ENCODE measurements at places on chromosomes 7 and 10.

DNA sequence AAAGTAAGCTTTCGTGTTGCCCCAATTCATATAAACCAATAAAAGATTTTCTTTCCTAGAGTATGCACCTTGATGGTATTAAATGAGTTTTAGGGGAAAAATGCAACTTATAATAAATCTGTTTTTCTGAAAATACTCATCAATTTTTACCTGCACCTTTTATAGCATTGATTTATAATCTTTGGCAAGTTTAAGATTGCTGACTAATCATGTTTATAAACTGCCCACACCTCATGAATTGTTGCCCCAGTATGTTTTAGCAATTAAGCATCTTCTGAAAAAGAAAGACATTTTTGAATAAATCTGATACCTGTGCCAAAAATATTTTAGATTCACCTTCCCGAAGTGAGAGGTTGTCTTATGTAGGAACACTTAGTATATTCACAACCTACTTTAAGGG, 420.0 kb downstream of the THSD7A start:
- DNase-seq, result no peak

GRCh38 chr10:75546004-75546403, 114.6 kb downstream of the LRMDA start:
- no peak for DNase-seq

DNA sequence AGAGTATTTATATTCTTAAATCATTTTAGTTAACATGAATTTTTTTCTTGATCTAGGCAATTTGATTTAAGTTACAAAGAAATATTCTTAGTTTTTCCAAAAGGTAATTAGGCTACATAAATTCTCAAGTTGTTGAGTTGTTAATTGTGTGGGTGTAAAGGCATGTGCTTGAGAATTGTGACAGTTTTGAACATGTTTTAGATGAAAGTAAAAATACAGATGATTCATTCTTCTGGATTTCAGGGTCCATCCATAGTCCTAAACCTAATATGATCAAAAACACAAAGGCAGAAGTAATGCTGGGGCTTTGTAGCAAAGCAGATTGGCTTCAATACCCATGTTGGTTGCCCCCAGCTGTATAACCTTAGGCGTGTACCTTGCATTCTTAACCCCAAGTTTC, 127.9 kb downstream of the CPED1 start:
- no peak for DNase-seq

- DNase-seq, result no peak
Observed at GRCh38 chr7:155745737-155746136, 66.5 kb downstream of the SHH start.

- DNase-seq, result no peak
Observed at GRCh38 chr7:72176875-72177274, 235.3 kb downstream of the CALN1 start.

DNA sequence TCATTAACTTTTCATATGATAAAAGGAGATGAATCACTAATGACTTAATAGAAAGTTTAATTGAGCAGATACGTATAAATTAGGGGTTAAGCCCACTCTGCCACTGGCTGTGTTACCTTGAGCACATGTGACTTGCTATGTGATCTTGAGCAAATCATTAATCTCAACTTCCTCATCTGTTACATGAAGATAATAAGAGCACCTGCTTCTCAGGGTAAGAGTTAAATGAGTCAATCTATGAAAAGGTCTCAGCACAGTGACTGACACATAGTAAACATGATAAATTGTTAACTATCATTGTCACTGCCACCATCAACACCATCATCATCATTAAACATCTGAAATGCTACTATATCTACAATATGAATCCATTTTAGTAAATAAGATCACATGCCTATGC, 110.8 kb downstream of the TPK1 start:
- no peak for DNase-seq

DNA sequence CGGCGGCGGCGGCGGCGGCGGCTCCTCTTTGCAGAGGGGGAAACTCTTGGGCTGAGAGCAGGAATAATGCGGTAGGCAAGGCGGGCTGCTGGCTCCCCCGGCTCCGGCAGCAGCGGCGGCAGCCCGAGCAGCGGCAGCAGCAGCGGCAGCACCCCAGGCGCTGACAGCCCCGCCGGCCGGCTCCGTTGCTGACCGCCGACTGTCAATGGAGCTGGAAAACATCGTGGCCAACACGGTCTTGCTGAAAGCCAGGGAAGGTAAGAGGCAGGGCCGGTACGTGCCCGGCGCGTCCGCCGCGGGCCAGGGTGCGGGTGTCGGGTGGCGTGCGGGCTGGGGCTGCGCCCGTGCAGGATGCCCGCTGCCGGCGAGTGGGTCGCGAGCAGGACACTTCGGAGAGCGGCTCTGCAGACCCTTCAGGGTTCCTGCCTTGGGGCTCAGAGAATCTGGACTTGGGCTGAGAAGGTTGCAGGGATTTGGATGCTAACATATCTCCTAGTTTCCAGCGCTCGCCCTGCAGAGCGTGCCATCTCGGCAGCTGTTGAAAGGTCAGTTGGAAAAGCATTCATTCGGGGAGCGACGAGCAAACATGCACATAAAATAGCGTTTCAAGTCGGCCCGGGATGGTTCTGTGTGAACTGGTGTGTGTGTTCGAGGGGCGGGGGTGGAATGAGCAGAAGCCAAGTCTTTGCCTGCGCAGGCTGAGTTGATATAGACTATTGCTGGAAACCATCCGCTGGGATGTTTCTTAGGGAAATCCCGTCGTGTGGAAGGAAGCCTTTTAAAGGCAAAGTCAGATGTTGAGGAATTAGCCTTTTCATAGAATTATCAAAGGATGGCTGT, 562 bp downstream of the GRK5 start:
- no peak for DNase-seq

DNA sequence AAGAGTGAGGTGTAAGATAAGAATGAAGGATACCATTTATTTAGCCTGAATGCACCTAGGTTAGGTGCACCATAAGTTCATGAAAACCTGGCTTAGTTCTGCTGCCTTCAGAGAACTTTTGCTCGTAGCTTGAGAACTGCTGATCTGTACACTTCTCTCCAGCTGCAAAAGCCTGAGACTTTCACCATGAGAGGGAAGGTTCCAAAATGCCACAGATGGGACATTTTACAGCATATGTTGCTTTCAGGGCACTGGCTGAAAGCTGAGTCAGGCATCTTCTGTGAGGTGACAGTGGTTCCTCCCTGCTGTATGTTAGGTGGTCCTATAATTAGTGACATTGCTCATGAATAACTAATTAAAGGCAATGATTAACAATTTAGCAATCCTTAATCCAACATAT, 298.3 kb downstream of the GALNT17 start:
- no peak for DNase-seq

DNA sequence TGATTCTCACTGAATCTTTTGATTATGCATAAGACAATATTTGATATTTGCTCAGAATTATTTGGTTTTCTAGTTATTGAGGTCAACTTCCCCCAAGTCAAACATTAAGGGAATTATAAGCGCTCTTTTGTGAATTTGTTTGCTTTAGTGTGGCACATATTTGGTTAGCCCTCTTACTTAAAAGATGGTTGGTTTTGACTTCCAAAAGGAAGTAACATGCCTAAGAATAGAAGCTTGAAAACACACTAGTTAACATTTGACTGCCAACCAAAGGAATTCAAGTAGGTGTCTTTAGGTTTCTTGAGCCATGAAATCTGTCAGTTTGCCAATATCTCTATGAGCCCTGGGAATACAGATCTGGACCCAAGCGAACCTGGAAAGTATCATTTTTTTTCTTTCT, 24.9 kb downstream of the STEAP4 start:
- no peak for DNase-seq

GRCh38 chr10:30125496-30125895, 66.1 kb upstream of the JCAD start:
- no peak for DNase-seq

- DNase-seq, result no peak
Observed at GRCh38 chr10:12937527-12937926, 64.0 kb downstream of the CCDC3 start.

DNA sequence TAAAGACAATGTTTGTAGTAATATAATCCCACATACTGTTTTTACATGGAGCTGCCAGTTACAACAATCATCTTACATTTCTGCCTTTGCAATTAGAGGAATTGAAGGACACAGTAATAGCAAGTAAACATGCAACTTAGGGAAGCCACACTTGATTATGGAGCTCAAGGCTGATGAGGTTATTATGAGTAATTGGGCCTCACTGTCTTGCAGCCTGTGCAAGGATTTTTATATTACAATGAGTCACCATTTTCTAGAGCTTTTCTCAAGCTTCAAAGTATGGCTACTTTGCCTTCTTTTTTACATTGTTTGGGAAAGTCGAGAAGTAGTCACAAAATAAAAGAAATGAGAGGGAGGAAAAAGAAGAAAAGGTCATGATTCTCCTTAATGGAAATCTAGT, 226.4 kb downstream of the KIAA1217 start:
- no peak for DNase-seq

- DNase-seq, result no peak
Observed at GRCh38 chr10:15043674-15044073, at the start of gene OLAH. Gene OLAH (plus strand): TSS chr10:15043943. CDS start chr10:15047289, 3,346 bp downstream.

DNA sequence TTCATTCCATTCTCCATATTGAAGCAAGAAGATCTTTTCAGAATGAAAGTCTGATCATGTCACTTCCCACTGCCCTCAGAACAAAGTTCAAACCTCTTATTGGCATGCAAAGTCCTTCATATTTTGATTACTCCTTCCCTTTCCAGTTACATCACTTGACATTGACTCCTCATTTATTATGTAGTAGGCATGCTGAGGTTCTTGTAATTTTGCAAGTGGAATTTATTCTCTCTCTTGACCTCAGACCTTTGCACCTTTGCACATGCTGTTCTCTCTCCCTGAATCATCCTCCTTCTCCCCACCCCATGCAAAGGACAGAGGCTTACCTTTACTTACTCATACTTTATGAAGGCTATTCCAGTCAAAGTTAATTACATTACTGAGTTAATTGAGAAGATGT, 13.0 kb downstream of the ITPRID1 start:
- no peak for DNase-seq

GRCh38 chr7:42831718-42832522, 80.0 kb downstream of the C7orf25 start:
- no peak for DNase-seq

GRCh38 chr7:85682833-85683620, 496.2 kb upstream of the SEMA3D start:
- no peak for DNase-seq

DNA sequence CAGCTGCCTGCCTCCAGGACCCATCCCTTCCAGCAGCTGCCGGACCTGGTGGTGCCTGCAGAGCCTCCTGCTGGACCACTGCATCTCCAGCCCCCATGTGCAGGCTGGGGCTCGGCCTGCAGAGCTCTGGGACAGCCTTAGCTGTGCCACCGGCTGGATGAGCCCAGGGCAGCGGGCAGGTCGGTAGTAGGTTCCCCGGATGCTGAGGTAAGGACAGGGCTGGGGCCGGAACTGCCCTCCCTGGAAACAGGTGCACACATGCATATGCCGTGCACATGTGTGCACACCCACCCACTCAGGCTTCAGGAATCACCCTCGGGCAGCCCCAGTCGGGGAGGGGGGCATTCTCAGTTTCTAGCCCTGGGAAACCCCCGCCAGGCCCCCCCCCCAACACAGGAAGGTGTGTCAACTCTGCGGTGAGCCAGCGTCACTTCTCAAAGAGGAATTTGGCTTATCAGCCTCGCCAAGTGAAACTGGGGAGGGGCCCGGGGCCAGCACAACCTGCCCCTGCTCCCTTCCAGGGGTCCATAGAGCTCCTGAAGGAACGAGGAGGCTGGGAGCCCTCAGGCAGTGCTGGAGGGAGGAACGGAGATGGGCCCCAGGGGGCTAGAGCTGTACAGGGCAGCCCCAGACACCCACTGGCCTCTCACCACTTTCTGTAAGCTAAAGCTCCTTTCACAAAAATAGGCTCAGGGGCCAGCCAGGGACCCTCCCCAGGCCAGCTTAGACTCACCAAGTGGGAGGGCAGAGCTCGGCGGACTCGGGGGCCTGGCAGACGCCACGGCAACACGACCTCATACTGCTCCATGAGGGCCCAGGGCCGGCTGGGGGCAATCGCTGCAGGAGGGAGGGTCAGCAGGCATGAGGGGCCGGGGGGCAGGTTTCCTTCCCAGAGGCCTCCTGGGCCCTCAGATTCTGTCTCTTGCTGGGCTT, 1.7 kb downstream of the ADAM8 start:
- DNase-seq, result no peak

GRCh38 chr7:70673778-70674570, 458.0 kb upstream of the GALNT17 start:
- DNase-seq, result no peak

DNA sequence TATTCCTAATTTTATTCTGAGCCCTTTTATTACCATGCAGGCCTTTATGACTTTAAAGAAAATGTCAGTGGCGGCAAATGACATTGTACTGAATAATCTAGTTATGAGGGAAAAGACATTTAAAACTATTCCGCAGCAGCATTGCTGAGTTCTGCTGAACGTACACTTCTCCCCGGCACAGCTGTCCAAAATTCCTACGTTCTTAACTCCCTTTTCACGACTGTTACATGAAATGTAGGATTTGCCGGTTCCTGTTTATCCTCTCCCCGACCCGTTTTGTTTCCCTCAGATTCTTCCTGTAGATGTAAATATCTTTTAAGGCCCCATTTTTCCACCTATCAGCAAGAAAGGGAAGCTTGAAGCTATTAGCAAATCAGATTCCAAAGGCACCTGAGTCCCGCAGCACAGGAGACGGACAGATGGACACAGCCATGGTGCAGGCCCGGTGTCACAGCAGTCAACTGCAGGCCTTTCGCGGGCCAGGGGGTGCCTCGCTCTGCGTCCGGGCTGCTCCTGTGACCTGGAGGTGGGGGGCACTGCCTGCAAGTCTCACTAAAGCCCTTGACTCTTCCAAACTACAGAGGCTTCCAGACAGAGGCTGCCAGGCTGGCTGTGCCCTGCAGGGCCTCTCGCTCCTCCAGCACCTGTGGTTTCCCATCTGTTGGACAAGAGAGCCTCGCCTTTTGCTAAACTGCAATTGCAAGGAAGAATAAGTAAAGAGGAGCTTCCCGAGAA, 485.0 kb upstream of the MGMT start:
- no peak for DNase-seq

GRCh38 chr7:39810204-39810642, 139.8 kb upstream of the CDK13 start:
- no peak for DNase-seq

- no peak for DNase-seq
Observed at GRCh38 chr7:101651112-101651511, 22.0 kb upstream of the MYL10 start.

- peak; percentile 56 for DNase-seq
Observed at GRCh38 chr7:55552320-55553023, 19.8 kb downstream of the VOPP1 start.

GRCh38 chr7:96121752-96122151, 200.1 kb downstream of the SLC25A13 start:
- DNase-seq, result no peak

GRCh38 chr10:3867454-3868270, 82.7 kb upstream of the KLF6 start:
- DNase-seq, result no peak

GRCh38 chr10:62268027-62268398, 631 bp downstream of the RTKN2 start:
- no peak for DNase-seq

GRCh38 chr10:106216085-106216484, 948.4 kb downstream of the SORCS1 start:
- DNase-seq, result no peak

DNA sequence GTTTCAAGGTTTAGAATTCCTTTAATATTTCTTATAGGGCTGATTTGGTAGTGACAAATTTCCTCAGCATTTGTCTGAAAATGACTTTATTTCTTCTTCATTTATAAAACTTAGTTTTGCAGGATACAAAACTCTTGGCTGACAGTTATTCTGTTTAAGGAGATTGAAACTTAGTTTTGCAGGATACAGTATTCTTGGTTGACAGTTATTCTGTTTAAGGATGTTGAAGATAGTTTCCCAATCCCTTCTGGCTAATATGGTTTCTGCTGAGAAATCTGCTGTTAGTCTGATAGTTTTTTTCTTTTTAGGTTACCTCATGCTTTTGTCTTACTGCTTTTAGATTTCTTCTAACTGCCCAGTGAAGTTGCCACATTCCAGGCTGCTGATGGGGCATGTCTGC, 186.8 kb downstream of the ITGB1 start:
- DNase-seq, result no peak
